Testis (tissue), 5 donors: ENCODE measurements at places on chromosomes 5 and 9. TPM values are rescaled to one million over a fixed set of nuclear protein-coding genes. Genes with fewer than 3 reads are reported as not detected.

The PDCD1LG2 gene
- polyA plus RNA-seq = 2.4 TPM

- no peak overlapping the region for H3K4me3 ChIP-seq
- no peak for DNase-seq
- H3K4me1 ChIP-seq = peaks cover 7% of the 10 kb centered on the region
- H3K36me3 ChIP-seq = no peaks in the 10 kb centered on the region
- H3K27ac ChIP-seq = no peak overlapping the region
Measured at GRCh38 chr9:37953775-37954437, 50.0 kb upstream of the SLC25A51 start.

DNA sequence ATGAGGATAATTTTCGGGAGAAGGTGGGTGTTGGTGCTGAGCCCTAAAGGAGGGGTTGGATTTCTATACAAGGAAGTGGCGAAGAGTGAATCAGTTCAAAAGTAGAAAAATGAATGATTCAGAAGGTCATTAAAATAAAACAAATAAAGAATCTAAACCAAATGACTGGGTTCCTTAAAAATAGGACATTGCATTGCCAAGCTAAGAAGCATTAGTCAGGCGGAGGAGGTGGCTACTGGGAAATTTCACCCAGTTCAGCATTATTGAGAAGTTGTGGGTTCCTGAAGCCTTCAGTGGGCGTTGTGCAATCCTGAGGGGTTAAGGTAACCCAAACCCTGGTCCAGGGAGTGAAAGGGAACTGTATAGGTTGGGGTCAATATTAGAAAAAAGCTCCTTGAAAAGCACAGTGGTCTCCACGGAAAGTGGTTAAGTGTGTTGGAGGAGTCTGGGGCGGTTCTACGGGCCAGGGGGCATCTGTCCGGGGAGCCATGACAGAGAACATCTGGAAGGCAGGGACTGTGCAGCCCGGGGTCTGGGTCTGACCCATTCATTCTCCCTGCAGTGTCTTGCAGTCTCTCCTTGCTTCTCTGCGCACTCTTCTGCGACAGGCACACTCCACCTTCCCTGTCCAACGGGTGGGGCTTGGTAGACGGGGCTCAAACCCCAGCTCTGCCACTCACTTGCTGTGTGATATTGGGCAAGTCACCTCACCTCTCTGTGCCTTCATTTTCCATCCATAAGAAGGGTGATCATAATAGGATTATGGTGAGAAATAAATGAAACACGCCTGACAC, 27.6 kb upstream of the DUSP1 start:
- H3K27me3 ChIP-seq = no peaks in the 10 kb centered on the region
- peak; percentile 39 for DNase-seq
- no peaks in the 10 kb centered on the region for H3K36me3 ChIP-seq

GRCh38 chr5:120748474-120748873, 284.4 kb downstream of the PRR16 start:
- no peak for DNase-seq
- H3K36me3 ChIP-seq = no peaks in the 10 kb centered on the region

GRCh38 chr9:28866951-28867350, 1293.7 kb upstream of the C9orf72 start:
- H3K27ac ChIP-seq = no peak overlapping the region
- H3K4me3 ChIP-seq = no peak overlapping the region
- no peaks in the 10 kb centered on the region for H3K27me3 ChIP-seq
- no peaks in the 10 kb centered on the region for H3K4me1 ChIP-seq
- DNase-seq = no peak

DNA sequence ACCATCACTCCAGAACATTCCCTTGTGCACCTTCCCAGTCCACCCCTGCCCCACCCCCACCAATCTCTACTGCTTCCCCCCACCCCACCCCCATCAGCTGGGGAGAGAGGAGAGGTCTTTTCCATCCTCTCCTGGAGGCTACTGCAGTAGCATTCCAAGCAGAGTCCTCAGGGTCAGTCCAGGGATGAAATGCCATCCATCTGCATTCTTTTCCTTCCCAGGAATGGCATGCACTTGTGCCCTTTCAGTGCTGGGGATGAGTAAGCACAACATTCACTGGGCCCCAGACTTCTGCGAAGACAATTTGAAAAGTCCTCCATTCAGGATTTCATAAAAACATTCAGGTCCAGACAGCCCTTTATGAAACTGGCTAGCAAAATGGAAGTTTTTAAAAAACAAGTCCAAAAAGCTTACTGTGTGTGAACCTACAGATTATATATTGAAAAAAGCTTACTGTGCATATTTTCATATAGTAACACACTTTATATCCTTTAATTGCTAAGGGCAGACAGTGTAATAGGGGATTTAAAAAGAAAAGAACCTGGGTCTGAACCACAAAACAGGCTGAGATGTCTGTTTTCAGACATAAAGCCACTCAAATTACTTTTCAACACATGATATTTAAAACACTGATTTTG, 50.0 kb upstream of the GOLPH3 start:
- H3K4me1 ChIP-seq = no peaks in the 10 kb centered on the region
- no peak for DNase-seq
- no peak overlapping the region for H3K4me3 ChIP-seq
- no peaks in the 10 kb centered on the region for H3K27me3 ChIP-seq

GRCh38 chr9:117491491-117491890, 76.6 kb upstream of the ASTN2 start:
- no peaks in the 10 kb centered on the region for H3K4me1 ChIP-seq
- H3K27me3 ChIP-seq = no peaks in the 10 kb centered on the region
- no peak overlapping the region for H3K4me3 ChIP-seq
